ENCODE measurements at places on chromosomes 3 and 15.

DNA sequence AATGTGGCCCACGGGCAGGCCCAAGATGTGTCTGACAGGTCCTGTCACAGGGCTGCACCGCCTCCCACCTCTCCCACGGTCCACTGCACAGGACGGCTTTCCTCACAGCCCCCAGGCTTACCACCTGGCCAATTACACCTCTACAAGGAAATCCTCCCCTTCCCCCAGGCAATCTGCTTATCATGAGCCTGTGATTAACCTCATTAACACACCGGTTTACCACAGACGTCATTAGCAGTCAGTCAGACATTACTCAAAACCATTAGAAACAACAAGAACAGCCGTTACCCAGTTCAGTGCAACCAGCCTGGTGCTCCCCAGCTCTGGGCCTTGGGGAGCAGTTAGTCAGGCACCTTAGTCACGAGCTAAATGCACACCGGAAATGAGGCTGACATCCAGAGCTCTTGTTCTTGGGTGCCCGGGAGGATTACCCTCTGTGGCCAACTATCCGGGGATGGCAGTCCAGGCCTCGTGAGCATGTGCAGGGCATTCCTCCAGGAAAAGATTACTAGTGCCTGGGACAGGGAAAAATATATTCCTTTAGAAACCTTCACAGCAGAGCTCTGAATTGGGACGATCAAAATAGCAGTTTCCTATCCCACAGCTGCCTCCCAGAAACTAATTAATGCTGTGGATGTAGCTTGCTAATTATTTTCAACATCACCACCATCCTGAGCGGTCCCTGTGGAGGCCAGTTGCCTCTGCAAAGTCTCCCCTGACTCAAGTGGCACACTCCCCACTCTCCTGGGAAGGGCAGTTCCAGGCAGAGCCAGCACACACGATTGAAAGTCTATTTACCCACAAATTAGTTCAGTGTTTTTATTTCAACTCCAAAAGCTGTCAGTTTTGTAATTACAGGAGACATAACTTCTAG, 117.4 kb upstream of the ZBED2 start:
- H3K27ac ChIP-seq: no peak overlapping the region
- DNase-seq: no peak
- H3K36me3 ChIP-seq: no peaks in the 10 kb centered on the region
- H3K4me3 ChIP-seq: no peak overlapping the region
- H3K4me1 ChIP-seq: peaks cover 11% of the 10 kb centered on the region

- H3K36me3 ChIP-seq: no peaks in the 10 kb centered on the region
- H3K27me3 ChIP-seq: no peaks in the 10 kb centered on the region
- H3K4me1 ChIP-seq: no peaks in the 10 kb centered on the region
- no peak overlapping the region for H3K27ac ChIP-seq
These were observed 106.6 kb downstream of the B3GALNT1 start for GRCh38 chr3:160998581-160998980.

- H3K36me3 ChIP-seq: no peaks in the 10 kb centered on the region
- no peak overlapping the region for H3K4me3 ChIP-seq
- no peaks in the 10 kb centered on the region for H3K27me3 ChIP-seq
These were observed 3.5 kb downstream of the CHRM5 start for GRCh38 chr15:33971811-33972210.

DNA sequence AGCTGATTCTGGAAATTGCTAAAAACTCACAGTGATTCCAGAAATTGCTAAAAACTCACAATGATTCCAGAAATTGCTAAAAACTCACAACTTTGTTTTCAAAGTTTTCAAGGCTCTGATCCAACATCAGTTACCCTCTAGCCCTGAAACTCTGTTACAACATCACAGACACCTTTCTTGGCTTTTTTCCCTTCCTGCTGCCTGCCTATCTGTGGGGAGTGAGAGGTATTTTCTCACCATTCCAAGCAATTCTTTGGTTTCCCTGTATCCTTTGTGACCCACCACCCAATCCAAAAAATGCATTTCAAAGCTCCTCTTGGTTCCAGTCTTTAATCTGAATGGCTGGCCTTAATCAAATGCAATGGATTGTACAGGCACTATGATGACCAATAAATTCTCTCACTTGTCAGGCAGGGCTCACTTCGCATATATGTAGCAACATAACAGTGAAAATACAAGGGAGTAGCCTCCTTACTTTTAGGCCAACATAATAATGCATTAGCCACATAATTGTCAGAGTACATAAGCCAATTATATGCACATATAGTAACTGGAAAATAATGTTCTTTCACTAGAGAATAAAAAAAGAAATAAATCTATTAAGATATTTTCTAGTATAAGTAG, 1139.0 kb downstream of the ROBO2 start:
- H3K36me3 ChIP-seq: no peaks in the 10 kb centered on the region
- no peak overlapping the region for H3K4me3 ChIP-seq
- no peak for DNase-seq
- H3K27ac ChIP-seq: no peak overlapping the region

GRCh38 chr15:50246631-50247030, 18.9 kb downstream of the HDC start:
- H3K36me3 ChIP-seq: no peaks in the 10 kb centered on the region
- H3K4me1 ChIP-seq: no peaks in the 10 kb centered on the region
- H3K4me3 ChIP-seq: no peak overlapping the region
- H3K27me3 ChIP-seq: peaks cover 8% of the 10 kb centered on the region
- DNase-seq: peak; percentile 26
- no peak overlapping the region for H3K27ac ChIP-seq

- H3K4me1 ChIP-seq: no peaks in the 10 kb centered on the region
- no peaks in the 10 kb centered on the region for H3K27me3 ChIP-seq
- no peak for DNase-seq
- H3K27ac ChIP-seq: no peak overlapping the region
- no peaks in the 10 kb centered on the region for H3K36me3 ChIP-seq
These were observed 261.6 kb upstream of the TTC14 start for GRCh38 chr3:180340395-180340794.

All from endodermal cell (in vitro differentiated cells).